ENCODE measurements at places on chromosomes 7 and 10.

- no peak for DNase-seq
Observed at GRCh38 chr10:43383204-43383971, 12.0 kb downstream of the FXYD4 start.

- no peak for DNase-seq
Observed at GRCh38 chr10:77082601-77083252, 554.9 kb downstream of the KCNMA1 start.

DNA sequence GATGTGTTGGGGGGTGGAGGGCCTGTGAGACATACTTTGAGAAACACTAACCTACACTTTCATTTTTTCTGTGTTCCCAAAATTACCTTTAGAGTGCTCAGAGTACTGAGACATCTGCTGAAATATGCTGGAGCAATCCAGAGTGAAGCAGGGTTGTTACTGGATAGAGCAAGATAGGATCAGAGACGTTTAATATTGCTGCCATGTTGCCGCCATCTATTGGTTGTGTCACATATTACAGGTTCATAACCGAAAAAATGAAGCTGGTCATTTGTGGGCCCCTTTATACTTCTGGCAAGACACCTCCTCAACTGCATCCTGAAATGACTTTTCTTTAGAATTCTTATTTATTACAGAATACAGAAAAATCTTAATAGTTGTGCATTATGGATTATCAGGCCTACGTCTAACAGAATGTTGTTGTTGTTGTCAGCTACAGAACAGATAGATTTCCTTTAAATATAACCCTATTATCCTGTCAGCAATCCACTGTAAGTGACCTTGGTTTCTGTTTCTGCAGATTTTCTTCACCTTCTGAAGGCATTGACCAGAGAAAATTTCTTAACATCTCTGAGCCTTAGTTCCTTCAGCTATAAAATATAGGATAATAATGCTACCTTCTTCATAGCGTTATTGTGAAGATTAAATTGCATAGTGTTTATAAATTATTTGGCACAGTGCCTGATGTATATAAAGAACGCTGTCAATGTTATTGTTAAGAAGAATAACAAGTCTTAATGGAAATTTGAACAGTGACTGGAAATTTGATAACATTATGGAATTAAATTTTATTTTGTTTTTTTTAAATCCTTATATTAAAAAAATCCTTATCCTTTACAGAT, 16.2 kb upstream of the DLD start:
- DNase-seq, result no peak

DNA sequence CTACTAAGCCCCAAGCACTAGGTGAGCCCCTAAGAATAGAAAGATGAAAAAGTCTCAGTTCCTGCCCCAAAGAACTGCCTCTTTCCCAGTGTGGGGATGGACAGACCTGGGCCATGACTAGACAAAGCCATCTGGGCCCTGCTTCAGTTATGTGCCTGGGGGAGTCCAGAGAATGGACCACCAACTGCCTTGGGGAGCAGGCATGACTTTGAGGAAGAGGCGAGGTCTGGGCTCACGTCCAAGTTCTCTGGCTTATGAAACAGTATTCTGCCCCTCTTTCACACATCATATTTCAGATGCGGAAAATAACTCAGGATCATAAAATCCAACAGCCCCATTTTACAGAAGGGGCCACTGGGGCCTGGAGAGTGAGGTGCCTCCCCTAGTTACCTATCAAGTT, 80.3 kb downstream of the PLXNA4 start:
- DNase-seq, result no peak

DNA sequence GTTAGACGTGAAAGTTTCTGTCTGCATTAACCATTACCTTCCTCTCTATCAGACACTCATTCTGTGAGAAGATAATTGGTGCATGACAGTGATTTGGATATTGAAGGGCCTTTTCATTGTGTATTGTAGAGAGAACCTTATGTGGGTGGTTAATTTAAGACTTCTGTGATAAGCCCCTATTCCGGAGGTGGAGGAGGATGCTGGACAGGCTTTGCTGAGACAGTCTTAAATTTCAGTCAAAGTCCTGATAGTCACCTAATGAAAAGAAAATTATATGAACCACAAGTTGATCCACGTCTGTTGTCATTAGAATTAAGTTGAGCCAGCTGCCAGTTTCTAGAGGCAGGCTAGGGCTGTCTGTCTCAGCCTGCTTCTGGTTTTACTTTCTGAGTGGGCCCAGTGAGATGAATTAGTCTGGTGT, 62.9 kb downstream of the CELF2 start:
- no peak for DNase-seq

- no peak for DNase-seq
Observed at GRCh38 chr7:55134786-55135185, 116.0 kb downstream of the EGFR start.

GRCh38 chr10:118339111-118339510, 3.0 kb downstream of the FAM204A start:
- no peak for DNase-seq

- no peak for DNase-seq
Observed at GRCh38 chr7:30656006-30656957, 26.0 kb downstream of the CRHR2 start.

- no peak for DNase-seq
Observed at GRCh38 chr10:22551681-22552365, 162.6 kb downstream of the PIP4K2A start.

GRCh38 chr10:29681676-29682448, 47.1 kb upstream of the SVIL start:
- no peak for DNase-seq

DNA sequence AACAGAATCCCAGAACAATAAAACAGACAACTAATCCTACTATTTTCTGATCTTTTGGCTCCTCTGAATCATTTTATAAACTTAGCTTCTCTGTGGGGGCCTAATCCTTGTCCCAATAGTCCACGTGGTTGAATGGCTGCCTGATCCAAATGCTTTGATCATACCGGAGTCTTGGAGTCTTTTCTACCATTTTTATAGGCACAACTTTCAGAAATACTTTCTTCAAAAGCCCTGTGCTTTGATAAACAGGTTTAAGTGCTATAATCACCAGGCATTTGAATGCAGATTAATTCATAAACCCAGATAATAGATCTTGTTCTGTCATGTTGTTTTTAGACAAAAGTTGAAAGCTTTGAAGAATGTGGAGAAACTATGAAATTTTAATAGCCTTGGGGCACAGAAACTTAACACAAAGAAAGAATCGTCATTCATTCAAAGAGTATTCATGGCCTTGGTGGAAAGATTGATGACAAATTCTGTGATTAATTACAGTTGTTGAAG, 163.7 kb downstream of the AHR start:
- DNase-seq, result no peak

DNA sequence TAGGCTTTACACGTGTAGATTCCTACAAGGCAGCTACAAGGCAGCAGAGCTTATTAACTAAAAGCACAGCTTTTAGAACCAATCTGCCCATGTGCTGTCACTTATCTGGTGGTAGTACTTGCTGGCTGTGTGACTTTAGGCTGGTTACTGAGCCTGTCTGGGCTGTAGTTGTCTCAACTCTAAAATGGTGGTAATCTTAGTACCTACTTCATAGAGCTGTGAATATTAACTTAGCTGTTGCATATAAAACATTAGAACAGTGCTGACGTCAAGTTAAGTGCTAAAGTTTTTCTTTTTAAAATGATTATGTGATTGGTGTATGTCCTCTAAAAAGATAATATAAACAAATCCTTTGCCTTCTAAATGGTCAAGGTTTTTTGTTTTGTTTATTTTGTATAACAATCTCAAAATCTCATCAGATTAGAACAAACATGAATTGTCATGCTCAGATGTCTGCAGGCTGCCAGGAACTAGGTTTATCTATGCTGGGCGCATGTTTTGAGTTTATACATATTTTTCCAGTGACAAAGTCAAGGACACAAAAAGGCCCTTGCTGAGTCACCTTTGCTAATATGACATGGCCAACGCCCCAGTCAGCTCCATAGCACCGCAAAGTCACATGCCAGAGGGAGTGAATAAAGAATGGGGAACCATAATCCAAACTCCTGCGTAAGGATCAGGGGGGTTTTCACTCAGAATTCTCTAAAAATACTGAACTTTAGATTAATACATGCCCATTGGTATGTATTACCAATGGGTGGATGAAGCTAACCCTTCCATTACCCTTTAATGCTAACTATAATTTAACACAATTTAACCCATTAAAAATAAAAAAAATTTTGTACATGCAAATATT, 39.8 kb upstream of the ARL4A start:
- no peak for DNase-seq

DNA sequence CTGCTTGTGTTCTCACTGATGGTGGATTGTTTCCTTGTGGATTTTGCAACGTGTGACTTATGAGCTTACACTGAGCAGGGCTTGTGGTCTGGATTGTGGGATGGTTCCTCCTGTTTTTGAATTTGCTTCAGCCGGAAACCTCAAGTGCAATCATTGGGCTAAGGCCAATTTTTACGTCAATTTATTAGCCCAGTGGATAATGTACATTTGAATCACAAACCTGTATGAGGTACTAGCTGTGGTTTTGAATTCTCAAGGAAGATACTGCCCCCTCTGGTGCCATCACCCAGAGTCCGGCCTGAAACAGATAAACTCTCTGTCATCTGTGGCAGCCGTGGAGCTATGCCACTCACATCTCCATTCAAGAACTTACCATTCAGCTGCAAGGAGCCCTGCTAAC, 7.3 kb upstream of the ZNF777 start:
- no peak for DNase-seq

DNA sequence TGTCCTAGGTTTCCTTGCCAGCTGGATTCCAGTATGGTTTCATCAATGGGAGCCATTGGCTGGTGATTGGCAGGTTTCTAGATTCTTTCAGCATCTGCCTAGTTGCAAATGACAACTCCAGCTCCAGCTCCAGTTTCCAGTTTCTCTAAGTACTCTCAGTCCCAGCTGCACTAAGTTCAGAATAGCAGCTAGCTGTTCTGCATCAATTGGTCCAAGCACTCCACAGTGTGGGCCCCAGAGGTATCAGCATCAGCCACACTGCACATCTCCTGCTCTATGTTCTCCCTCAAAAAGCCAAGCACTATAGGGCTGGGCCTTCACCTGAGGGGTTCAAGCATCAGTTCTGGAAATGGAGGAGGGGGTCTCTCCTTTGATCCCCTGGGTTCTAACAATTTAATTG, 143.4 kb downstream of the VPS50 start:
- no peak for DNase-seq

GRCh38 chr7:30502470-30503251, 2.0 kb downstream of the GGCT start:
- DNase-seq, result no peak

DNA sequence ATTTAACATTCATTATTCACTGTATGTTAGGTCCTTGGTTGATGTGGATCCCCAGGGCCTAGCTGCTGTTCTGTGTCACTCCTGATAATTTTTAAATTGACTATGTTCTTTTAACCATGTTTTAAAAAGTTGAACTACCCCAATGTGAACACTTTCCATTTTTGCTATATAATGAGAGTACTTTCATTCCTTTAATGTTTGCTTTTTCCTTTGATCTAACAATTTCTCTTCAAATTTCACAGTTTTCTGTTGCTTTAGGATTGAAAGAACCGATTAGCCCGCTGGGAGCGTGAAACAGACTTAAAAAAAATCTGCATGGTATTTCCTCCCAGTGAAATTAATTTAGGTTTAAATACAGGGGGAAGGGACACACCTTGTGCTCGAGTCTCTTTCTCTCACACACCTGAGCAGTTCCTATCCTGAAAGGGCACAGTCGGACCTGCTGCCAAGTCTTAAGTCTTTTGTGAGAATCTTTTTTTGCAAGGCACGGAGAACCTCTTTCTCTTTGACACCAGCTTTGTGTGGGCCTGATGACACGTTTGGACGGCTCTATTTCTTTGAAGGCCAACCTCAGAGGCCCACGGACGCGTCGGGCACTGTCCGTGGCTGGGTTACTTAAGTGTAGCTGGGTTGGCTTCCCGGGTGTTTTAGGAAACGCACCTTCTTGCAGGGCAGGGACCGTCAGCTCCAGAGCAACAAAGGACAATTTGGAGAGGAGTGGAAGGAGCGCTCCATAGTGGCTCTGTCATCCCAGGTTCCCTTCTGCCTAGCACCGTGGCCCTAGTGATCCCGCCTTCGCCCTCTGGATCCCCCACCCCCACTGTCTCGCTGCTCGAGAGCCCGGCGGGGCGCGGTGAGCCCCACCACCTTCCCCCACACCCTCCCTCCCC, 1.0 kb upstream of the CHN2 start:
- DNase-seq, result no peak

GRCh38 chr7:66013938-66014337, 31.9 kb upstream of the GUSB start:
- no peak for DNase-seq

- no peak for DNase-seq
Observed at GRCh38 chr10:44168478-44168877, 216.4 kb downstream of the CXCL12 start.

GRCh38 chr7:148726385-148726784, 27.7 kb downstream of the CUL1 start:
- DNase-seq, result no peak

- no peak for DNase-seq
Observed at GRCh38 chr7:141359740-141360415, 191.3 kb upstream of the AGK start.

- no peak for DNase-seq
Observed at GRCh38 chr10:15516256-15517085, 145.4 kb upstream of the FAM171A1 start.

DNA sequence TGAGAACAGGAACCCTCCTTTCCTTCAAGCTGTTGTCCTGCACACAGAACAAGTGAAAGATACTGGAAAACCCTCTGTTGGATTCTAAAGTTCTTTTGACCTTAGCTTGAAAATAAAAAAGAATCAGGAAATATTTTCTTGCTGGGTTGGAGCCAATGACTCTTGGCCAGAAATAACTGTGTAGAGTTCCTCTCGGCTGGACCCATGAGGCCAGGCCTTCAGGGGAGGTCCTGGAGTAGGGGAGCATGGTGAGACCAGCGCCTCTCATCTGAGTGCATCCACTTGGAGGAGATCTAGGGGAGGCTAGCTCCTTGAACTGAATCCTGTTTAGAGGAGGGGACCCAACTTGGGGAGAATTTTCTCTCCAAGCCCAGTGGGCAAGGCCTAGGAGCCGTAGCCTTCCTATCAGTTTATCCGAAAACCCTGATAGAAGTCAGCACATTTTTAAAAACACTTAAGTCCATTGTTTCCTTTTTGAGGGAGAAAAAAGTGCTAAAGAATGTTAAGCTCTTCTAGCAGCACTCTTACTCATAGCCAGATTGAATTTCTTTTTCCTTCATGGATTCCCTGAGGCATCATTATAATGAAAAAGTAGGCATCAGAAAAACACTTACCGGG, 635.7 kb upstream of the ANKRD30A start:
- DNase-seq, result no peak

GRCh38 chr10:103080891-103081581, 112.0 kb downstream of the NT5C2 start:
- DNase-seq, result no peak

GRCh38 chr10:25813511-25813910, 120.5 kb upstream of the MYO3A start:
- DNase-seq, result no peak

- no peak for DNase-seq
Observed at GRCh38 chr7:50792342-50793119, 9.8 kb upstream of the GRB10 start.

Data from coronary artery (tissue), 2 donors.